ENCODE measurements at places on chromosomes 5 and 9.

DNA sequence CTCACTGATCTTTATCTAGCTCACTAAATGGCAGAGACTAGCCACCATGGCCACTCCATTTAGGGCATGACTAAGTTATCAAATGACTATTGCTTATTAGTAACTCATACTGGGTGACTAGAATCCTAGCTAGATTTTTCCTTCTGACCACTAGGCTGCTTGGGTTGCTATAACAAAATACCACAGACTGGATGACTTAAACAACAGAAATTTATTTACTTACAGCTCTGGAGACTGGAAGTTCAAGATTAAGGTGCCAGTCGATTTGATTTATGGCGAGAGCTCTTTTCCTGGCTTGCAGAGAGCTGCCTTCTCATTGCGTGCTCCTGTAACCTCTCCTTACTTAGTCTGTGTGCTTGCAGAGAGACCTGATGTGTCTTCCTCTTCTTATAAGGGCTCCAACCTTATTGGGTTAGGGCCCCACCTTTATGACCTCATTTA is 55.0 kb upstream of the APC start:
- DNase-seq, result no peak

DNA sequence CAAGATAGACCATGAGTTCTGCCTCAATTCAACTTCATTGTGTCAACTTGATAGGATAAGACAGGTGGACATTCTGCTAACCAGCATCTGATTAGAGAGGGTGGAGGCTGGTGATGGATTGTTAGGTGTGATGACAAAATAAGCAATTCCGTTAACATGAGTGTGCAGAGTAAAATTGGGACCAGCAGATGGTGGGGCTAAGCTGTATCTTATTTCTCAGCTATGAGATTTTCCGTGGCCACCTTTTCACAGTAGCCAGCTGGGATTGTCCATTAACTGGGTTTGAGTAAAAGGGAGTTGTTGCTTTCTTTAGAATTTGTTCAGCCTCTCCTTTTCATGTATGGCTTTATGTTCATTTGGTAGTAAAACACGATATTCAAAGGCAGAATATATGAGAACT is 28.8 kb upstream of the TAL2 start:
- DNase-seq, result no peak

- no peak for DNase-seq
These were observed 71.4 kb downstream of the DAPK1 start for GRCh38 chr9:87569008-87569509.

- no peak for DNase-seq
These were observed 110.7 kb downstream of the FEM1C start for GRCh38 chr5:115433918-115434317.

- DNase-seq, result no peak
These were observed 131.3 kb downstream of the PDZD2 start for GRCh38 chr5:31770132-31770720.

DNA sequence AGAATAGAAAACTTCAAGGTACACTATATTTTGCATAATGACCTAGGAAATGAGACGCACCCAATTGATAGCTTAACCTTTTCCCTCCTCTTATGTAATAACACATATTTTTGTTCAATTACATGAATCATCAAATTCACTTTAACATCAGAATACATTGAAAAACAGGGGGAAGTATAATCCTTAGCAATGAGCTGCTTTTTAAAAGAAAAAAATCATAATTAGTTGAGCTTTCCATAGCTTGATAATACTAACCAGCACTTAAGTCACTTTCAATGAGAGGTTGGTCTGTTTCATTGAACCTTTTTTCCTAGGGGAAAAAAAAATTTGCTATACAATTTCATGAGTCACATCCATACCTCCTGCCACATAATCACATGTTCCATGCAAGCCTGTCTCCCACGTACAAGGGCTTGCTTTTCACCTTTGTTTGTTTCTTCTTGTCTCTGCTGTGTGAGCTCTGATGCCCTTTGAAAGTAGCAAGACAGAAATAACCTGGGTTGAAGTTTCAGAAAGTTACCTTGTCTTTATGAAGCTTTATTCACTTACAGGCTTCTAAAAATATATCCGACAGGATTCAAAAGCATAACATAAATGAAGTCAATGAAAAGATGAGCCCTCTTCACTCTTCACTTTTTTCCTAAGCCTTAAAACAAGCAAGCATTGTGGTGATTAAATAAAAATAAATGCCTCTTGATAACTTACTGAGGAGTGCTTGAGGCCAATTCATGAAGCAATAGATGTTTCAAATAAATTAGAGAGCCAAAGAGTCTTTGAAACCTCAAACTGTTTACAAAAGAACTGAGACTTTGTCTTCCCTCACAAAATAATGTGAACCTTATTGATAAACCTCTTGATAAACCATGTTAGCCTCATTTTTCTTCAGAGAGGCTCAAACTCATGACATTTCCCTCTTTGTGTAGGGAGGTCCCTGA is 108.5 kb downstream of the FEM1C start:
- no peak for DNase-seq

GRCh38 chr5:42930934-42931333 is 109.2 kb downstream of the ANXA2R start:
- no peak for DNase-seq

DNA sequence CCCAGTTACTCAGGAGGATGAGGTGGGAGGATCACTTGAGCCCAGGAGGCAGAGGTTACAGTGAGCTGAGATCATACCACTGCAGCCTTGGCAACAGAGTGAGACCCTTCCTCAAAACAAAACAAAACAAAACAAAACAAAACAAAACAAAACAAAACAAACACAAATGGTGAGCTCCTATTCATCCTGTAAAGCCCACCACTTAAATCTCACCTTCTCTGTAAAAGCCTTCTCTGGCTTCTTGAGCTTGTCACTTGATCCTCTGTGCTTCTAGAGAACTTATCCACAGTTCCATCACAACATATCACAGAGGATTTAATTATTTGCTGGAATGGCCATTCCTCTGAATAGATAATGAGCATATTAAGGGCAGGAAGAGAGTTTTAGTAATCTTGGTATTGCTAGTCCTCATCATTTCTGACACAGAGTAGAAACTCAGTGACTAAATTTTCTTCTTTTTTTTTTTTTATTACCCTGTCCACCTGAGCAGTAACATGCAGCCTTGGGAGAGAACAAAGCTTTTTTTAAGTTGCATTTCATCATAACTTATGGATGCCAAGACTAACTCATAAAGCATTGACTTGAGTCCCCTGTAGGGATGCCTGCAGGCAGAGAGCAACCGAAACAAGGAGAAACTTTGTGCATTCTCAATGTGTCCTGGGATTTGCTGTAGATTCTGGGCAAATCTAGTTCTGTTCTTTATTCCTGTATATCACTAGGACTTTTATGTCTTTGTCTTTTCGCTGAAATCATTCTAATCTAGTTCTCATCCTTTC is 13.0 kb upstream of the HSPA9 start:
- DNase-seq, result no peak

GRCh38 chr5:127585661-127586060 is 63.2 kb upstream of the CTXN3 start:
- DNase-seq, result no peak

DNA sequence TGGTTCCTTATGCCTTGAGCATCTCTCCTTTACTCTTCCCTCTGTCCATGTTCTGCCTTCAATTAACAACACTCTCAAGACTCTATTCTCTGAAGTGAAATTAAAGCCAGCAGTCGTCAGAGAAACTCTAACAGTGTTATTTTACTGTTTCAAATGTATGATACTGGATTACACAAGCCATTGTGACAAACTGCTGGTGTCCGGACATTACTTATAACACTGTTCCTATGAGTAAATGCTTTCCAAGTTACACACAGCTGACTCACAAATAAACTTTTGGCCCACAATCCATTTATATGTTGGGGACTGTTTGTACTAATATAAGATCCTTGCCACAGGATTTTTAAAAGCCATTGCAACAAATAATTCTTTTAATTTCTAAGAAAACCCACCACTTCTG is 63.2 kb upstream of the GHR start:
- DNase-seq, result no peak

GRCh38 chr9:109770101-109770500 is 9.9 kb upstream of the PALM2AKAP2 start:
- no peak for DNase-seq

DNA sequence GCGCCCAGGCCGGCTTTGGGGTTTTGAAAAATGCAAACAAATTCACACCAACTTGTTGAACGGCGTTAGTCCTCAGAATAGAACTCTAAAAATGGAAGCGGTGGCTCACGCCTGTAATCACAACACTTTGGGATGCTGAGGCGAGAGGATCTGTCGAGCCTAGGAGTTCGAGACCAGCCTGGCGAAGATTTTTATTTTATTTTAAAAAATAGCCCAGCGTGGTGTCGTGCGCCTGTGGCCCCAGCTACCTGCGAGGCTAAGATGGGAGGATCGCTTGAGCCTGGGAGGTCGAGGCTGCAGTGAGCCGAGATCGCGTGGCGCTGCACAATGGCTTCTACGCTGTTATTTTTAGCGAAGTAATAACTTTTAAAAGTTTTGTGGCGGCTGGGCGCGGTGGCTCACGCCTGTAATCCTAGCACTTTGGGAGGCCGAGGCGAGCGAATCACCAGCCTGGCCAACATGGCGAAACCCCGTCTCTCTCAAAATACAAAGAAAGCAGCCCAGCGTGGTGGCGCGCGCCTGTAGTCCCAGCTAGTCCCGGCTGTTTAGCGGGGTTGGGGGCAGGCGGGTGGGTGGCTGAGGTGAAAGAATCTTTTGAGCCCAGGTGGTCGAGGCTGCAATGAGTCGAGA is 694 bp upstream of the PLIN2 start:
- no peak for DNase-seq

DNA sequence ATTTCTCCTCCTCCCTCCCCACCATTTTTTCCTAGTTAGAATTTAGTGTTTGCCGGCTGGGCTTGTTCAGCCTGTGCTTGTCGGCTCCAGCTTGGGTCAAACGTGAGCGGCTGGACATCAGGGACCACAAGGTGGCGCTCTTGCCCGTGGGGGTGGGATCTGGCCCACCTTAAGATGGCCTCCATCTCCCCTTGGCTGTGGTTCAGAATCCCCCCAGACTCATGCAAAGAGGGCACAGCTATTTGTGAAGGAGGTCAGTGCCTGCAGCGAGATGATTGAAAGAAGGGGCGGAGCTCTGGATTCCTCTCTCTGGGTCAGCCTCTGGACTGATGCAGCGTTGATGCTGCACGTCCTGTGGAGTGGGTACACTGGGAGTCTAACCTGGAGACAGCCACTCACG is 283.3 kb upstream of the TUT7 start:
- DNase-seq, result no peak

GRCh38 chr5:68396722-68397121 is 181.2 kb downstream of the PIK3R1 start:
- DNase-seq, result no peak

DNA sequence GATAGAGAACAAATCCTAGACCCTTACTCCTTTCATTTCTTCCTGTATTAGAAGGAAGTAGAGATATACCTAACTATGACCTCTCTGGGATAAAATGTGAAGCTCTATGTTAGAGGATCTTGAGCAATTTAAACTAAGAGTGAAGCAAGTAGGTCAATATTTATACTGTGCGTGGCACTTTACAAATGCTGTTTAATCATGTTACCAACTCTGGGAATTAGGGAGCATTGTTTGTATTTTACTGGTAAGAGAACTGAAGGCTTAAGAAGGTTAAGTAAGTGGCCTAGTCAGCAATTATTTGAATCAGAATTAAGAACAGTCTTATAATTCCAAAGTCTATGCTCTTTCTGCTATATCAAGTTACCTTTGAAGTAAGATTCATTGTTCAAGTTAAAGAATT is 12.0 kb downstream of the TNC start:
- DNase-seq, result no peak

DNA sequence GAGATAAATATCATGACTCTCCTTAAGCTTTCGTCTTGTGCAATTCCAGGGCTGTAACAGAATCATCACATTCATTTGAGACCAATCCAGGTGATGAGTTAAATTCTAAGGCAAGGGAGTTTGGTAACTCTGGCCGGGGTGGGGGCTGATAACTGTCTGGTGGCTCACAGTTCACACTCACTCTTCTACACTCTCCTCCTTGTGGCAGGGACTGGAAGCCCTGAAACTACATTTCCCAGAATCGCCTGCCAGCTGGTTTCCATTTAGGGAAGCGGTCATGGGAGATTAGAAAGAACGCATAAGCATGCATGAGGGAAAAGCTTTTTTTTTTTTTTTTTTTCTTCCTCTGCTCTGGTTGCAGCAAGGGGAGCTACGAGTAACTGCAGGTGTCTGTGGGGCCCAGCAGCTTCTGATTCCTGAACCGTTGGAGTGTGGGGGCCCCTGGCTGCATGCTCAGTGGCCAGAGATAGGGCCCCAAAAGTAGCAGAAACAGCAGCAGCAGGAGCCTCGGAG is 154.8 kb upstream of the TBC1D2 start:
- no peak for DNase-seq

GRCh38 chr5:52776116-52776515 is 11.6 kb upstream of the ITGA1 start:
- DNase-seq, result no peak

DNA sequence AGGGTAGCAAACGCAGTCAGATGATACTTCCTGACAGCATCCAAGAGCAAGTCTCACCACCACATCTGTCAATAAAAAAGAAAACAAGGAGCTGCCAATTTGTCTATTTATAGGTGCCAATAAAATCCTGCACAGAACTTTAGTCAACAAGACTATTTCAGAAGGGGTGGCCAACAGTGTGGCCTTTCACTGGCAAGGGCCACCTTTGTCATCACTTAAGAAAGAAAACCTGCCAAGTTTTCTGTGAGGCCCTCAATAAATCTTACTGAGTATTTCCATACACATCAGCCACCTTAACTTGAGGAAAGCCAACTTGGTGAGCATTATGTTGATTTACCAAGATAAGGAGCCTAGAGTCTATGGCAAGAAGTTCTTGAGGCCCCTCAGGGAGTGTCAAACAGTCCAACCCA is 312.3 kb downstream of the ENC1 start:
- DNase-seq, result no peak

GRCh38 chr5:155700333-155700732 is 626.6 kb upstream of the SGCD start:
- DNase-seq, result no peak

DNA sequence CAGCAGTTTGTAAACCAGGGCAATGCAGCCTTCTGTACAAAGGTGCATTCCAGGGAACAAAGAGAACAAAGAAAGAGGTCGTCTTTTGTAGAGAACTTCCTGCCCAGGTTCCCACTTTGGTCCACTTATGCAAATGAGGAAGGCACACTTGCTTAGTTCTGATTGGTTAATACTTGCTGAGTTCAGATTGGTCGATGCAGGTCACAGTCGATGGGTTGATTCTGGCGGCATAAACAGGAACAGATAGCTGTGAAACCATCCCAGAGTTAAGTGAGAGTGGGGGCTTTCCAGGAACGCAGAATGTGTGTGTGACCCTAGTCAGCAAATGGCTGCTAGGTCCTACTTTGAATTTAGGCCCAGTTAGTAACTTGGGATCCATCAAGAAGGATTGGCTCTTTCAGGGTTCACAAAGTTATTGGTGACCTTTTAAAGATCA is 1.8 kb upstream of the ADAMTS13 start:
- peak; percentile 66 for DNase-seq

DNA sequence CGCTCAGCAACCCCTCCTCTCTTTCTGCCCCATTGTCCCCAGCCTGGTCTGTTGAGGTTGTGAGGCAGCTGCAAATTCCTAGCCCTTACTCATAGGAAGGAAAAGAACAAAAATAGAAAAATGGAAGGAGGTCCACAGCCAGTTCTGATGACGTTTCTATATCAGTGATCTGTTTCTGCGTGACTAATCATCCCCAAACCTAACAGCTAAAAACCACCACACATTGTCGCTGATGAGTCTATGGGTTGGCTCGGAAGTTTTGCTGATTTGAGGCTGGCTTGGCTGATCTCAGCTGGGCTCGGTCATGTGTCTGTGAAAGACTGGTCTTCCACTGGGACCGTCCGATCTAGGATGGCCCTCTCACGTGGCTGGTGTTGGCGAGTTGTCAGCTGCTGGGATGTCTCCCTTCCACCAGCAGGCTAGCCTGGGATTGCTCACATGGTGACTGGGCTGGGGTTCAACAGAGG is 200.6 kb upstream of the ZNF618 start:
- DNase-seq, result no peak
